ENCODE measurements at places on chromosomes 4 and X. TPM values are rescaled to one million over a fixed set of nuclear protein-coding genes. Genes with fewer than 3 reads are reported as not detected.
A peak's percentile ranks its signal among the peaks of the same experiment; 100 is the strongest.

DNA sequence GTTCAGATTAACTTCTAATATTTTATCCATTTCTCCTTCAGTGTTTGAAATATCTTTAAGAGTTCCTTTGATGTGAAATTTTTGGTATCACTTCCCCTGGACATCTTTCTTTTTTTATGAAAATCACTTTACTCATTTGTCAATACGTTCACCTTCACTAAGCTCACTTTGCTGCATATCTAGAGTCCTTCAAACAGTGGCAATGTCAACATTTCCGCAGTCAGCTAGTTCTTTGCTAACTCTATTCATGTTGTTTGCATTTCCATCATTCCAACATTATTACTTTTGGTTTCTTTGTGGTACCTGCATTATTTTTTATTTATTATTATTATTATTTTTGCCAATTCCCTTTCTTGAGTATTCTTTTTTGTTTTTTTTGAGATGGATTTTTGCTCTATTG, 203.0 kb downstream of the GPAT3 start:
- DNase-seq, result no peak

DNA sequence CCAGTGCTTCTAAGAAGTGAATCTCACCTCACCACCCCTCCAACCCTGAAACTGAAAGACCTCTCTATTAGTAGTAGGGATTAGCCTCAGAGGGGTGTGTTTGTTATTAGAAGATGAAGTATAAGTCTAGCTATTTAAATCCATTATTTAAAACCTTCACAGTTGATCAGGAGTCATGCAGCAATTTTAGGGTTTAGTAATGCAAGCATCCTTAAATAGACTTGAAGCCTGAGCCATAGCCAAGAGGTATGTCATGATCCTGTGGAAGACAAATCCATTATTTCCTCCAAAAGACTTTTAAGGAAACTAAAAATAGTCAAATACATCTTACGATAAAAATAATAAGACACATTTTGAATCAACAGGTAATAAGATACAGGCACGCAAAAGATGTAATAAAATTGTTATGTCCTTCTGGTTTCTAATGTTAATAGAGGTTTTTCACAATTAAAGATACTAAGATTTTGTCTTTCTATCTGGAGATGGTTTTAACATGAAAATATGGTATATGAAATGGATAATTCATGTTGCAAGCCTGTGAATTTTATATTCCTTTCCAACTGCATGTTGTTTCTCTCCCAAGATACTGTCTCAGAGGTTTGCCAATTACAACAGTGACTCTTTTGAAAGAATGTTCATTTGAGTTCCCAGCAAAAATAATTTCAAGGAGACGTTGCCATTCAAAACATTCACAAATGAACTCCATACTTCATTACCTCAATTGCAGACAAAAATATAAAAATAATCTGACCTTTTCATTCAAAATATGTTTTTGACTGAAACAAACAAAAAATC, 68.0 kb downstream of the LUZP4 start:
- DNase-seq, result no peak

DNA sequence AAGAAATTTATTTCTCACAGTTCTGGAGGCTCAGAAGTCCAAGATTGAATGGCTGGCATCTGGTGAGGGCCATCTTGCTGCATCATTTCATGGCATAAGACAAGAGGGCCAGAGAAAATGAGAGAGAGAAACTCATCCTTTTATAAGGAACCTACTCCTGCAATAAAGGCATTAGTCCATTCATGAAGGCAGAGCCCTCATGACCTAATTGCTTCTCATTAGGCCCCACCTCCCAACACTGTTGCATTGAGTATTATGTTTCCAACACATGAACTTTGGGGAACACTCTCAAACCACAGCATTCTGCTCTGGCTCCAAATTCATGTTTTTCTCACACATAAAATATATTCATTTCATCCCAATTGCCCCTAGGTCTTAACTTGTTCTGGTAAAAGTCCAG, 14.2 kb downstream of the RNF175 start:
- no peak for DNase-seq

DNA sequence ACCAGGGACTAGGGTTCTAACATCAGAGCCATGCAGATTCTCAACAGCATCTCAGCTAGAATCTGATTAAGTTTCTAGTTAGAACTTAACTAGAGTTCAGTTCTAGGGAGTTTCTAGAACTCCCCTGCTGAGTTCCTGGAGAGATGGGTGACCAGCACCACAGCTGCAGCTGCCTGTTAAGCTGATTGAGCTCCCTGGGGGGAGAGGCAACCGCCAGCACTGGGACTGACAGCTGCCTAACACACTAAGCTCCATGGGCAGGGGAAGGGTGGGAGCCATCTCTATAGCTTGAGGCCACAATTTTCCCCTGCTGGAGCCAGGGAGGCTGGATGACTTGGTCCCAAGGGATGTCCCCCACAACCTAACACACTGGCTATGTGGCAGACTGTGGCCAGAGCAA, 84.2 kb downstream of the CHIC1 start:
- no peak for DNase-seq

DNA sequence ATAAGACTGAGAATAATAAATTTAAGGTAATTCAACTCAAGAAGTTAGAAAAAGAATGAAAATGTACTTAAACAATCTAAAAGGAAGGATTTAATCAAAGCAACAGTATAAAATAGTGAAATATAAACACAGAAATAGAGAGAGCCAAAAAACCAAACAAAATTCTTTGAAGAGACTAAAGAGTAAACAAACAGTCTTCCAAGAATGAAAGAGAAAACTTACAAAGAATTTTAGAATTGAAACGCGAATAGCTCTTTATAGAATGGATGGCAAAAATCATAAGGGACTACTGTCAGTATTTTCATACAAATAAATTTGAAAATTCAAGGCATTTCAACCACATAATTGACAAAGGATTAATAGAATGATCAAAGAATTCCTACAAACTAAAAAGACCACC, 41.7 kb downstream of the VEGFC start:
- DNase-seq, result no peak

DNA sequence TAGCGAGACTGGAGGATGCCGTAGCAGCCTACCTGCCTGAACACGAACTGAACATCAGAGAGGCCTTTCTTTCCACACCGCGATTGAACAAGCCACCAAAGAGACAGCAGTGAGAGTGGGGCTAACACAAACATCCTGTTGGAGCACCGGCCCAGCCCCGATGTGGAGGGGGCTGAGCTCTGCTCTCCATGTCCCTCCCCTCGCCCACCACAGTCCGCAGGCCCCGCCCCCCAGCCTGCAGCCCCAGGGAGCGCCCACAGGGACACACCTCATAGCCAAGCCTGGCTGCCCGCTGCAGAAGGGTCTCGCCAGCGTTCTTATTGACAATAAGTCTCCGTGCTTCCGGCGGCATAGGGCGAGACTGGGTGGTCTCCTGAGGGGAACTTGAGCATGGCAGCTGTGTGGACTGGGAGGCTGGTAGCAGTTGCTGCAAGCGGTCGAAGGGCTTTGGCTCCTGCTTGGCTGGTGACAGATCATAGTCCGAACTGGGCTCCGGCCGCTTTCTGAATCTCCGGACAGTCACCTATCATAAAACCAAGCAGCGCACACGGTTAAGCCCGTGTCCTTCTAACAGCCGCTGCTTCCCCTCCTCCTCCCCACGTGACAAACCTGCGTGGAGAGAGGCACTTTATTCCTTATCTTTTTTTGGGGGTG, 35.8 kb downstream of the BCOR start:
- no peak for DNase-seq

DNA sequence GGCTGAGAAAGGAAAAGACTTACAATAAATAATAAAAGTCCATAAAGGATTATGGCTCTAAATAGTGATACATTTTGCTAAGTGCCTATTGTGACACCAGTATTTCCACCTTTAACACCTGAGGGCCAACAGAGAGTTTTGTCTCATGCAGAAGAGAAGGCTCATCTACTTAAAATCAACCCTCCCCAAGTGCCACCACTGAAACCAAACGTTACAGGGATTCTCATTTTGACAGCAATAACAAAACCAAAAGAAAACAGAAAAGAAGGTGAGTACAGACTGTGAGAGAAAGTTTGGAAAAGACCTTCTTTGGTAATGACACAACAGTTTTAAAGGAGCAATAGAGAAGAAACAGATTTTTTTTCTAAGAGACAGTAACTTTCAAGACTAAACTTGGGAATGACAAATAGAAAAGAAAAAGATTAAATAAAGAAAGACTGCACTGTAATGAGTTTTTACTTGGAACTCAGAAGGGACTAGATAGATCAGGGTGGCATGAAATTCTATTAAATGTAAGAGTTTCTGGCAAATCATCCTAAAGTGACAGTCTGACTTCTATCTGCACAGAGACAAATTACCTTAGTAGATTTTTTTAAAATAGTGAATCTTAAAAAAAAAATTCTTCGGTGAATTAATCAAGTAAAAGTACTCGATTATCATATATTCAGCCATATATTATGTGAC, 109.7 kb downstream of the ZNF827 start:
- DNase-seq, result no peak

DNA sequence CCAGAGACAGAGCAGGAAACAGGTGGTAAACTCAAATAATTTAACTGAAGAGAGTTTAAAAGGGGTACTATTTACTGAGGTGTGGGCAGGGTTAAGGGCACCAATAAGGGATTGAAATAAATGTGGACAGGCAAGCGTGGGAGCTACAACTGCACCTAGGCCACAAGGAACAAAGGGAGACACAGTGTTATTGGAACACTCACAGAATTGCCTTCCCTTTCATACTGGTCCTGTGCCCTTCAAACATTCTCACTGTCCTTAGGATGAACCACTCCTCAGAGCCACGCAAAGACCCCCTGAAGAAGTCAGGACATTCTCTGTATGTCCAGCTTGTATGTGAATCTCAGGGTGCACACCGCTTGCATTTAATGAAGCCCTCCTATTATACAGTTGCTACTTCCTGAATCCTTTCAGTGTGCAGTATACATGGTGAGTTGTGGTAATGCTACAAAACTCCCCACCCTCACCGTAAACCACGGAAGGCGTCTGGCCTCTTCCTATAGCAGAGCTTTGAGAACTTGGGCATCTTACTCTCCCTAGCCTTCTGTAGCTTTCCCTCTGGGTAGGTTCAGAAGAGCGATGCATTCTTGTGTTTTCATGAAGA, 9.6 kb upstream of the MRPL1 start:
- no peak for DNase-seq

DNA sequence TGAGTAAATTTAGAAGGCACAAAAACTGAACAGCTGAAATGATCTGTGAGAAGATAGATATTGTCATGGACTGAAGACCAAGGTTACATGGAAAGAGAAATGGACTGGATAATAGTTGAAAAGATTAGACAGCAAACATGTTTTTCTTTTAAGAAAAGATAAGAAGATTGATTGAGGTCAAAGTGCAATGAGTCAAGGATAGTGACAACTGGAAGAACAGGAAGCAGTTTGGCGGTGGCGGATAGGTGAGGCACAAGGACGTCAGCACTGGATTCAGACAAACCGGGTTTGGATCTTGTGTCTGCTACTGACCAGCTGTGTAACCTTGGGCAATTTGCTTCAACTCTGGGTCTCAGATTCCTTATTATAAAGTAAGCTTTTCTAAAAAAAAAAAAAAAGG, 2.0 kb upstream of the HPGD start:
- DNase-seq, result peak; percentile 37

- peak; percentile 30 for DNase-seq
Observed at GRCh38 chr4:156962528-156962974, 9.0 kb downstream of the PDGFC start.

- no peak for DNase-seq
Observed at GRCh38 chr4:150199056-150199455, 120.8 kb downstream of the DCLK2 start.

- DNase-seq, result no peak
Observed at GRCh38 chr4:37798616-37799015, 27.9 kb upstream of the PGM2 start.

GRCh38 chrX:74523224-74523623, 91.2 kb downstream of the RLIM start:
- no peak for DNase-seq

PAK3 gene
- not detected for total RNA-seq

SYTL4 gene
- 3.8 TPM for total RNA-seq

KCND1 gene
- total RNA-seq, result not detected

PNMA3 gene
- not detected for total RNA-seq

RHOXF1 gene
- not detected for total RNA-seq

Measured in HT-29 (cell line).